Epithelial cell of alveolus of lung (primary cell): ENCODE measurements at places on chromosomes 12 and 14. TPM values are rescaled to one million over a fixed set of nuclear protein-coding genes. Genes with fewer than 3 reads are reported as not detected.

Gene STAB2
- total RNA-seq: not detected in 2 replicates

Gene ERP29
- total RNA-seq: 74.2 and 77.4 TPM in 2 replicates

Gene PIK3C2G
- total RNA-seq: 0.13 TPM in 1 of 2 replicates, not detected in the other

Gene CCDC197
- total RNA-seq: not detected in 2 replicates

Gene C12orf43
- 11.8 and 14.1 TPM in 2 replicates for total RNA-seq

Gene FSCB
- total RNA-seq: not detected in 2 replicates

Gene NTF3
- total RNA-seq: 0.08 and 0.13 TPM in 2 replicates

Gene GLIPR1L1
- total RNA-seq: not detected in 2 replicates

Gene P2RX2
- total RNA-seq: not detected in 2 replicates

Gene TAS2R42
- not detected in 2 replicates for total RNA-seq

Gene SDS
- total RNA-seq: not detected in 2 replicates

Gene LTBR
- 131 and 197 TPM in 2 replicates for total RNA-seq

Gene PSMB11
- not detected in 2 replicates for total RNA-seq

Gene SOAT2
- 0.48 TPM in 1 of 2 replicates, not detected in the other for total RNA-seq

Gene CLMN
- 1.9 and 2.1 TPM in 2 replicates for total RNA-seq
